Right renal pelvis (tissue), 4 donors: ENCODE measurements at places on chromosomes 11 and 22. TPM values are rescaled to one million over a fixed set of nuclear protein-coding genes. Genes with fewer than 3 reads are reported as not detected.

Gene PLA2G3
- 0.18 TPM for polyA plus RNA-seq

DNA sequence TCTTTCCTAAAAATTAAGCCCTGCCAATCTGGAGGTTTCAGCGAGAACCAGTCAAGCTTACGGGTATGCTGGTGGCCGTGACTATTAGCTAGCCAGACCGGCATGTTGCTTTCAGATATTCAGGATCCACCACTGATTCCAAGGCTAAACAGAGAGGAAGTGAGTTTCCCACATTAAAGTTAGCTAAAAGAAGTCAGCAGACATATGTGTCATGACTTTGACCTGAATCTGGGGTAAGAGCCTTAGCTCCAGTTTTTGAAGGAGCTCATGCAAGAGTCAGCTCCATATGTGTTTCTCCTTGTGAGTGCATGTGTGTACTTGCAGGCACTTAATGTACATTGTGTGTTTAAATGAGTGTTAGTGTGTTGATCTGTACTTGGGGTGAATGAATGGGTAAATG, 1.4 kb downstream of the ZFPL1 start:
- DNase-seq: no peak

GRCh38 chr11:73907191-73907590, 30.4 kb downstream of the PAAF1 start:
- DNase-seq: no peak

GRCh38 chr22:48798281-48799226, 1029.1 kb downstream of the BRD1 start:
- no peak for DNase-seq

Gene OTOG
- polyA plus RNA-seq: 0.54 TPM

- DNase-seq: no peak
Measured at GRCh38 chr11:120510406-120511115, 987 bp upstream of the GRIK4 start.

DNA sequence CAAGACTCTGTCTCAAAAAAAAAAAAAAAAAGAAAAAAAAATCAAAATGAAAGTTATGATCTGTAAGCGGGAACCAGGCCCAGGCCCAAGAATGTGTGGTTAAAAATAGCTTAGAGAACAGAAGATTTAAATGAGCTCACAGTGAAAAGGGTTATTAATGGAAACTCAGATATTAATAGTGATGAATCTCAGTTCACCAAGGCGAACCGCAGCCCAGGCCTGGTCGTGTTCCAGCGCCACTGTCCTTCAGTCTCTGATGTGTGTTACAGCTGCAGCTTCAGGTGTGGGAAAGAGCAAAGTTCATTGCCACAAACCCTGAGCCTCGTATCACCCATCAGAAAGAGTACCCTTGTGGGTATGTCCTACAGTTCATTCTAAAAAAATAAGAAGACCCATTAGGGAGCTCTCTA, 107.1 kb downstream of the GAB2 start:
- no peak for DNase-seq

Gene PKDREJ
- polyA plus RNA-seq: 0.39 TPM

DNA sequence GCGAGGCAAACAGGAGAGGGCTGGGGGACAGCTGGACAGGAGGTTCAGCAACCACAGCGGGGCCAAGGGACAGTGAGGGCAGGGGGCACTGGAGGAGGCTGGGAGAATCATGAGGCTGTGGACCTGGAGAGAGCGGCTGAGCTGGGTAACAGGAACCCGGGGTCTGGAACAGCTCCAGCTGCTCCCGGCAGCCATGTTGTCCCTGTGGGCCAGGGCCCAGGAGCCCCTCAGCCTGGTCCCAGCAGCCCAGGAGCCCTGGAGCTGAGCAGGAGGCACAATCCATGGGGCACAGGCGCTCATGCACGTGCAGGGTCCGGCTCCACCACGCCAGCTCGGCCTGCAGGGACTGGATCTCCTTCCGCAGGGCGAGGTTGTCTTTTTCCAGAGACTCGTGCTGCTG, 7.4 kb downstream of the BATF2 start:
- DNase-seq: no peak

GRCh38 chr22:33544707-33545106, 375.6 kb downstream of the LARGE1 start:
- DNase-seq: no peak

Gene EPS8L2
- 94.5 TPM for polyA plus RNA-seq

DNA sequence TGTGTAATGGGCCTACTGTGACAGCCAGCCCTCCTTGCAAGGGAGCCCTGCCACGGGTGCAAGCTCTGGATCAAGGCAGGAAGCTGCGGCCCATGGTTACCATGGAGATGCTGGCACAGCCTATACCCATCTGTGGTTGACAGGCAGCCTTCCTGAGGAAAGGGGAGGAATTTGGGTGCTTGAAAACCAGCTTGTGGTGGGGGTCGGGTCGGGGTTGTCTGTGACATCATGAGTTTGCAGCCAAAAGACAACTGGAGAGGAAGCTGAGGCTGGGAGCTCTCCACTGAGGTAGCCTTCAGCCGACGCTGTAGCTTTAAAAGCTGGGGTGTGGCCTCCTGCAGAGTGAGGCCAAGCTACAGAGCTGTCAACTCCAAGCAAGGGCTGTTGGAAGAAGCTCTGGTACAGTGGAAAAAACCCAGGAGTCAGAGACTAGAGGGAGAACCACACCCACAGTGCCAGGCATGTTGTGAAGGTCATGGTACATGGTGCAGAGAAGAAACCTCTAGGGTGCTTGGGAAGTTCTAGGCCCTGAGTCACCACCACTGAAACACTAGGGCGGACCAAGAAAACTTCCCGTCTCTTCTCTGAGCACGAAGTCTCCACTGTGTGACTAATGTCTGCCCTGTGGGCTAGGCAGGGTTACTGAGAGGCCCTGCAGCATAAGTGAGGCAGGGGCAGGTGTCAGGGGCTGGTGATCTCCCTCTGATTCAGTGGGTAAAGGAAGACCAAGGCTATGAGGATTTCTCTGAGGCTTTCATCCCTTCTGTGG, 10.8 kb upstream of the LDHA start:
- DNase-seq: no peak

- peak; percentile 39 for DNase-seq
Measured at GRCh38 chr11:68954836-68955606, 25.8 kb downstream of the MRGPRD start.

DNA sequence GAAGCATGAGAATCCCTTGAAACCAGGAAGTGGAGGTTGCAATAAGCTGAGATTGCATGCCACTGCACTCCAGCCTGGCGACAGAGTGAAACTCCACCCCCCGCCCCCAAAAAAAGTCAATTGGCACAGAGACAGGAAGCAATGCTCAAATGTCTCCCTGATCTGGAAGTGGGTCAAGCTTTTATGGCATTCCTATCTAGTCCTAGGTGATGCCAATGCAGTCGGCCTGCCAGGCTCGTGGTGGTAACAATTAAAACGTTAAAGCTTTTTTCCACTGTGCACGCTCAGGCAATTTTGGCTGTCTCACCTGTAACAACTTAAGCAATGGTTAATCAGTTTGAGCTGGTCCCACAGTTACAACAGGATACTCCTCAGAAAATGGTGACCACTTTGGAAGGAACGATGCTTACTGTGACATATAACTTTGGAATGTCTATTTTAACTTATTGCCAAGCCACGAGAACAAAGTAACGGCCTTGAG, 18.9 kb upstream of the PISD start:
- no peak for DNase-seq

DNA sequence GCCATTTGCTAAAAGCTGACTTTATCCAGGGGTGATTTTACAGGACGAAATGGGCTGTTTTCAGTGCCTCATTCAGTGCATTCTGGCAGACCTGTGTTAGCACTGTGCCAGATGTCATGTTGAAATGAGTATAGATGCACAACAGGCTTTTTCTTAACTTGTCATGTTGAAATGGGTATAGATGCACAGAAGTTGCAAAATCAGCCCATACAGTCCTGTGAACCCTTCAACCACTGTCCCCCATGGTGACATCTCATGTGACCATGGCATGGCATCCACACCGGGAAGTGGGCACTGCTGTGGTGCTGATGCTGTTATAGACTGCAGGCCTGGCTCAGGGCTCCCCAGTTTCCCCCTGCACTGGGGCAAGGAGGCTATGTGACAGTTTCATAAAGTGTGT, 2.5 kb downstream of the TALDO1 start:
- DNase-seq: no peak
